ENCODE measurements at places on chromosomes 4 and X.

DNA sequence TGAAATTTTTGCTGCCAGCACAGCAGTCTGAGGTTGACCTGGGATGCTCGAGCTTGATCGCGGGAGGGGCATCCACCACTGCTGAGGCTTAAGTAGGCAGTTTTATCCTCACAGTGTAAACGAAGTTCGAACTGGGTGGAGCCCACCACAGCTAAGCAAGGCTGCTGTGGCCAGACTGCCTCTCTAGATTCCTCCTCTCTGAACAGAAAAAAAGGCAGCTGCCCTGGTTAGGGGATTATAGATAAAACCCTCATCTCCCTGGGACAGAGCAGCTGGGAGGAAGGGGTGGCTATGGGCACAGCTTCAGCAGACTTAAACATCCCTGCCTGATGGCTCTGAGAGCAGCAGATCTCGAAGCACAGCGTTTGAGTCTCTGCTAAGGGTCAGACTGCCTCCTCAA lies 314.6 kb downstream of the STPG2 start:
- no peak for DNase-seq

- no peak for DNase-seq
These were observed 277.9 kb downstream of the CFAP299 start for GRCh38 chr4:80613470-80613869.

DNA sequence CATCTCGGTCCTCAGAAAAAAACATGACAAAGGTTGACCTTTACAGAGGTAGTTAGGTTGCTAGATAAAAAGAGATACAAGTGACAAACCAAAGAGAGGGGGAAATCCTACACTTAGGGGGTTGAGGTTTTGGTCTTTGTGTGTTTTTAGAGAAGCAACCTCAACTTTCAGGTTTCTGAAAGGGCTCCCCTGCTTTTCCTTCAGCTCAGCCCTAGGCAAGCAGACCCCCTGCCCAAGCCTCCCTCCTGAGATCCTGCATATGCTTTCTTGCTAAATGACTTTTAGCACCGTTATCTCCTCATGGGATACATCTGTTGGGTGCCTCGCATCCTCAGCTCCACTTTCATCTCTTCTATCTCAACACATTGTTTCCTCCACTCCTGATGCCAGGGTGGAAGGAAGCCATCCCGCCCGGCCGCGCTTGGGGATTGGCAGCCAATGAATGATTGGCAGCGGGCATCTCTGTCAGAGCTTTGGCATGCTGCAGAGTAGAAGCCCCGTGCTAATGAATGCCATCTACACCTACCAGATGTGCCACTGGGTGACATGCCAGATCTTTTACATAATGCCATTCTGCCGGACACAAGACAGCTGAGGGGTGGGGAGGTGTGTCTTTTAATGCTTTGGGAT lies 15.0 kb upstream of the PRDM8 start:
- DNase-seq = no peak

DNA sequence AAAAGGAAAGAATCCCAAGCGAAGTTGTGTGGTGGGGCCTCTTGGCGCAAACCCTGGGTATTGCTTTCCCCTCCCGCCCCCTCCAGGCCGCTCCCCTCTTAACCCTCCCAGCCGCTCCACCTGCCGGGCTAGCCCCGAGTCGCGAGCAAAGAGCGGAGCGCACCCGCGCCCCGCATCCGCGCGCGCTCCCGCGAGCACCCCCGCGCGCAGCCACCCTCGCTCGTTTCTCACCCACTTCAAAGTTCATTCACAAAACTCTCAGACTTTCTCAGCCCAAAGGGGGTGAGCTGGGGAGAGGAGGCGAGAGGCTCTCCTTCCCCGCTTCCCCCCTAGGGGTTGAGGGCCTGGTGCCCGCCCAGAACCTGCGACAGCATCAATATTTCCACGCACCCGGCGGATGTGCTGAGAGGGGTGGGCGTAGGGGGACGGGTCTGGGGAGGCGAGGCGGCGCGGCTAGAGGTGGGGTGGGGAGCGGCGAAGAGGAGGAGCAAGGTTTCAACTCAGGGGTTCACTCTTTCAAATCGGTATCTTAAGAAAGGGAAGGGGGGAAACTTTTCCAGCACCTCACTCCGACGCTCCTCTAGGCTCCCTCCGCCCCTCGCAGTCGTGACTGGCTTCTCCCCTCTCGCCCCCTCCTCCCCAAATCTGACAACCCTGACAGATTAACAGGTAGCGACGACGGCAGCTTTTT lies 1.8 kb downstream of the MAML3 start:
- DNase-seq = peak; percentile 70

- no peak for DNase-seq
These were observed 586.1 kb downstream of the ADGRL3 start for GRCh38 chr4:61786211-61786610.

- DNase-seq = no peak
These were observed 41.3 kb upstream of the ASMTL start for GRCh38 chrX:1493877-1494510.

GRCh38 chr4:143482840-143483239 lies 30.7 kb upstream of the SMARCA5 start:
- peak; percentile 66 for DNase-seq

DNA sequence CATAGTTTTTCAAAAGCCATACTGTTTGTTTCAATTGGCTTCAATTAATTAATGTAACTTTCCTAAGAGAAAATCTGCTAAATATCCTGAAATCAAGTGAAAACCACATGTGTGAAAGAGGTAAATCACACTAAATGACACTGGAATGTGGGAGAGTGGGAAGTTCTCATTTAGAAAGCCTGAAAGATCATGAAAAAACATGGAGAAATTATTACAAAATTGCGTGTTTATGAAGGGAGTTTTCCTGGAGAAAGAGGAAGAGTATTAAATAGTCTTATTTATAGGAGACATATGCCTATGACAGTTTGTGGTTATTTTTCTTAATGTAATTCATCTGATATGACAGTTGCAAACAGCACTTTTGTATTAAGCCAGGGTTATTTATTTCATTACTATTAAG lies 183.7 kb downstream of the DKK2 start:
- no peak for DNase-seq

DNA sequence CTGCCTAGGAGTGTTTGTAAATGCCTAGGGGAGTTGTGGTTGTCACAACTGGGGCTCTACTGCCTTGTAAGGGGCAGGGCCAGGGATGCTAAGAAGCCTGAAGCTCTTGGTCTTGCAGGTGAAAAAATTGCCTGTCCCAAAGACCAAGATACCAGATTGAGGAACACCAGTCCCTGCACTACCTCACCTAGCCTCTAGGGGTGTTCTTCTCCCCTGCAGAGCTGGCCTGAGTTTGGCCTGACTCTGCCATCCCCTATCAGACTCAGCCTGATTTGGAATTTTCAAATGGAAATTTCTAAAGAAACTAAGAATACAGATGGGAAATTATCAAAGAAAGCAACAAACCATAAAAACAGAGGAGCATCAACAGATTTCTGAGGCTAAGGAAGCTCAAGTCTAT lies 90.4 kb downstream of the ZC4H2 start:
- DNase-seq = no peak

GRCh38 chr4:47612116-47613023 lies 127.3 kb downstream of the ATP10D start:
- DNase-seq = no peak

DNA sequence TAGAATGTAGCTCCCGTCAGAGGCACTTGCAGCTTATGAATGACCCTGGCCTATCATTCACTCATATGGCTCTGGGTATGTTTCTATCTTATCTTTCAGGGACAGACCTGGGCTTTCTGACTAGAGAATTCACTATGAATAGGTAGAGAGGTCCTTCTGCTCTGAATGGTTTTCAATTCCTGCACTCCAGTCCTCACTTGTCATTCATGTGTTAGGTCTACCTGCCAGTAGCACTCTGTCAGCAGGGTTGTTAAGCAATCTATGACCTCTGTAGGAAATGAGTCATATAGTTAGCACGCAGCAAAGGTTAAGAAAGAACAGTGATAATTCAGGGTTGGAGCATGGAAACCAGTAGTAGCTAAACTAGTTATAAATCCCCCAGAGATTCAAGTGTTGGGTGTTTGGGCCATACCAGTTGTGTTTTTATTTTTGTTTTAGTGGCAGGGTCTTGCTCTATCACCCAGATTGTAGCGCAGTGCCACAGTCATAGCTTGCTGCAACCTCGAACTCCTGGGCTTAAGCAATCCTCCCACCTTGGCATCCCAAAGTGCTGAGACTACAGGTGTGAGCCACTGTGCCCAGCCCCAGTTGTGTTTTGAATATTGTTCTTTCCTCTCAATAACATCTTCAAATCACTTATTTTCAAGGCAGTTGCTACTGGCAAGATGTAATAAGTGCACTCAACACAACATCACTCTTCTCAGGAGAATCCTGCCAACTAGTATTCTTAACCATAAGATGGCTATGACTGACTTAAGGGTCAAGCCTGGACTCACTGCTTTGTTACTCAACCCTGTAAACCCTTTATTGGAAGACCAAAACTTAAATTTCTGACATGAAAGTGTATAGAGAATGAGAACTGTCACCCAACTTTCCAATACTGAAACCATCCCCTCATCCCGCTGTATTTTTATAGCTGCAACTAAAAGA lies 25.1 kb downstream of the ARL13A start:
- no peak for DNase-seq

GRCh38 chrX:104098151-104098808 lies 14.0 kb upstream of the ZCCHC18 start:
- peak; percentile 67 for DNase-seq

DNA sequence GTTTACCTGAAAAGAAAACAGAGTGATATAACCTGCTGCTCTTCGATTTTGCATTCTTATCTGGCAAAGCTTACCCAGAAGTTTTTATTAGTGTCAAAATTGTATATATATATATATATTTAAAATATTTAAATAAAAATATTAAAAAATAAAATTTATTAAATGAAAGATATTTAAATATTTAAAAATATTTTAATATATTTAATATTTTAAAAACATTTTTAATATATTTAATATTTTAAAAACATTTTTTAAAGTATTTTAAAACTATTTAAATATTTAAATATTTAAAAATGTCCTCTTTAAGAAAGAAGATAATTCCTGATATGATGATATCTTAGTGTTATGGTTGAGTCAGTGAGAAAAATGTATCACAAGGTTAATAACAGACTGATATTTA lies 317.2 kb downstream of the EPHA5 start:
- no peak for DNase-seq

DNA sequence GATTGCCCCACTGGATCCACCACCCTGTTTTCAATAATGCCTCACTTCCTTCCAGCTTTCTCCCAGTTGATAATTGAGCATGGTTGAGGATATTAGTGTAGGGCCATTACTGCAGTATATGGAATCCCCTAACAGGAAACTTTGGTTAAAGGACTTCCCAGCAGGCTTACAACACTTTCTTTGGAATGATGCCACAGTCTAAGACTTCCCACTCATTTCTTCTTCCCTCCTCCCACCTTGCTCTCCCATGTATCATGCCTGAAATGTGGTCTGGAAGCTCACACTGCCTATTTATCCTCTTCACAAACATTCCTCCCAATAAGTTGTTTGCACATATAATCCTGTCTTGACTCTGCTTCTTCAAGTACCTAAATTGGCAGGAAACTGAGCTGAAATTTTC lies 863.3 kb downstream of the CENPC start:
- DNase-seq = no peak

GRCh38 chr4:56400560-56400959 lies 13.3 kb upstream of the AASDH start:
- DNase-seq = no peak

Data from putamen (tissue), 1 donor.